Activated CD8-positive, alpha-beta memory T cell treated with anti-CD3 and anti-CD28 coated beads for 4 hours (primary cell): ENCODE measurements at places on chromosomes 6 and 20.

DNA sequence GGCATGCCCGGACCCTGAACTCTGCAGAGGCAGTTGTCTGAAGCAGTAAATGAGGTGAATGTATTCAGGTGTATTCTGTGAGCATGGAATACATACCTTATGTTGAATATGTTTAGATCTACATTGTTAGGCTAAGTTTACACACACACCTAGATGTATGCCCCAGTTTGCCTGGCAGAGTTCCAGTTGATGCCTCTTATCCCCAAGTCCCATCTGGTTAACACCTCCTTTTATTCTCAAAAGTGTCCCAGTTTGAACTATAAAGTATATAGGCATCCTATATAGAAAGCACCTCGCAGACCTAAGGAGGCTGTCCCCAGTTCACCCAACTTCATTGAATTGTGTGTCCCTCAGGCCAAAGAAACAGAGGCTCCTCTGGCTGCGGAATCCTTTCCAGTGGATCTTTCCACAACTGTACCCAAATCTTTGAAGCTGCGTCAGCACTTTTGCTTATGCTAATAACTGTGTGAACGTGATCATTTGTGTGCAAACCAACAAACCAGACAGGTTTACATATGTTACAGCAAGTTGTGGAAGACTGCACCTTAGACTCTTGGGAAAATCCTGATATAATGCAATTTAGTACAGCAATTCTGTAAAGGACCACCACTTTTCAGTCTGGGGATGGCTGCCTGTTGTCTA lies 4.8 kb upstream of the DHX35 start:
- DNase-seq = no peak

- DNase-seq = no peak
Observed at GRCh38 chr6:20169786-20170185, 42.5 kb downstream of the MBOAT1 start.

DNA sequence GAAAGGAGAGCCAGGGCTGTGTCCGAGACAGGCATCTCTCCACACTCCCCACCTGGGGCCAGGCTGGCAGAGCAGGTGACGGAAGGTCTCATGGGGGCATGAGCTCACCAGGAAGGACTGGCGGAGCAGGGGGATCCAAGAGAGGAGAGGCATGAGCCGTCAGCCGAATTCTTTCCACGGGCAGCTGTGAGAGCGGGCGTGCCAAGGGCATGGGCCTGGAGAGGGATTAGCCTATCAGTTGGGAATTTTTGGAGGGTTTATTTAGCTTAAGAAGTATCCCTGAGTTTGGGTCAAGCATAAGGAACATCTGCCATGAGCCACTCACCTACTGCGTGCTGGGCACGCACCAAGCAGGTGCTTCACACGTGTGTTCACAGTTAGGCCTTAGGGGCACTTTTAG lies 60.2 kb upstream of the ZNFX1 start:
- DNase-seq = no peak

DNA sequence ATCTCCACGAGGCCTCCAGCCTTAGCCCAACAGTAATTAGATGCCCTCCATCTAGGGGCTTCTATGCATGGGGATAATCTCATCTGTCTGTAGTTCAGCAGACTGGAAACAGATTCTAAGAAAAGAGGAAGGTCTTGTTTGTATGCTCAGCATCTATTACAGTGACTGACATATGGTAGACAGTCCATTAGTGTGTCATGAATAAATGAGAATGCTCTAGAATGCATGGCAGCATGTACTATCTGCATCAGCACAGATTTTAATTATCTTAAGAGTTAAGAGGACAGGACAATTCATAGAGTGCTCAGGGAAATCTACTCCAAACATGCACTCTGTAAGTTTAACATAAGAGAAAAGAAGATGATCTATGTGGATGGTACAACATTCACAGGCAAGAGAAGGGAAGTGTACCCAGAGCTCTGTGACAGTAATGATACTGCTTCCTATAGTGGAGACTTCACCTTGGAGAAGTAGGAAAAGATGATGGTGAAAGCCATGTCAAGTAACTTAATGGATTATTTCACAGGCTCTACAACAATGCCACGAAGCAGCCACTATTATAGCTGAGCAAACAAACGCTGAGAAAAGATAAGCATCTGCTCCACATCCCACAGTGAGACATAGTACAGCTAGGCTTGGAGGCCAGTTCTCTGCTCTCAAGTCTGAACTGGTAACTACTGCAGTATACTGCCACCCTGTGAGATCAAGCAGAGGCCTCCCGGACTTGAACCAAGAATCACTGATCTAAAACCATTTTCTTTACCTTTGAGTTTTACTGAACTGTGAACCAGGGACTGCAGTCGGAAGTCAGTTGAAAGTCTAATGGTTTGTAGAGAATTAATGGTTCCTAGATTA lies 309.2 kb upstream of the SPTLC3 start:
- DNase-seq = no peak

DNA sequence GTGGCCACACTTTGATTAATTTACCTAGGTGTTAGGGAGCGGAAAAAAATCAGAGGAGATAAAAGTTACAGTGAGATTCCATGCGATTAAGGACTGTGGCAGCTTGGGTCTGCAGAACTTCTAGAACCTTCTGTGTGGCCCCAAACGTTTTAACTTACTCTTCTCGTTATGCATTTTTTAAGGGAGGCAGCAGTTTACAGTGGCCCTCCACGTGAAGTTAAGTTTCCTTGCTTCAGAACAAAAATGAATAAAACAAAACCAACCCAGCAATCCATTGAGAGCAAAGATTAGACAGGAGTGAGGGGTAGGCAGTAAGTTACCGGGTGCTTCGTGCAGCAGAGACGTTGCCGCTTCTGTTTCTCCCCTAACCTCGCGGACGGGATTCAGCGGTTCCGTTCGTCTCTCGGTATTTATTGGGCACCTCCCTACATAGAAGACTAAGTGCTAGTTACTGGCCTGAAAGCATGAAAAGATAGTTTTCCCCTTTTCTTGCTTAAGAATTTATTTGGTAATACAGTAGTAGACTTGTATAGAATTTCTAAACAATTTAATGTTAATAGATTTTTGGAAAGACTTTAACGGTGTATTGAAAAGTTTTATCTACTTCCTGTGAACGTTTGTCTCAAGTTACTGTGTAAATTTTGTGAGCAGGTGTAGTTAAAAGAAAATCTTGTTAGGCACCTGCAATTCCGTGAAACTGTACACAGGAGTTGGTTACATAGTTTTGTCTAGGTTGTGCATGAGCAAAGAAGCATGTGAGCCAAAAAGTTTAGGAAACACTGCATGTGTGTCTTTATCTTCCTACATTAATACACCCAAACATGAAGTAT lies 1.1 kb downstream of the BAG2 start:
- no peak for DNase-seq

DNA sequence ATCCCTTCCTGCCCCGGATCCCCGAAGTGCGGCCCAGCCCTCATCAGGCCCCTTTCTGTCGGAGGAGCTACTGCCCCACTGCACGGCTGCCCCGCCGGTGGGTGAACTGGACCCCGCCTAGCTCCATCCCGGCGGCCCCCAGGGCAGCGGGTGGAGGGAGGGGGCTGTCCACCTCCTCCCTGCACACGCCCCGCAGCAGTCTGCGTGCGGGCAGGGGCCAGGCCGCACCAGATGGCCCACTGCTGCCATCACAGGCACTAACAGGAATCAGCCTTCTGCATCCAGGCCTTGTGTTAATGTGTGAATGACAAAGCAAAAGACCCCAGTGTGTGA lies 54.9 kb upstream of the UNC93A start:
- DNase-seq = no peak

- no peak for DNase-seq
Observed at GRCh38 chr6:52588710-52589091, 11.8 kb upstream of the TRAM2 start.

GRCh38 chr6:161630674-161631073 lies 356.8 kb upstream of the AGPAT4 start:
- DNase-seq = no peak

DNA sequence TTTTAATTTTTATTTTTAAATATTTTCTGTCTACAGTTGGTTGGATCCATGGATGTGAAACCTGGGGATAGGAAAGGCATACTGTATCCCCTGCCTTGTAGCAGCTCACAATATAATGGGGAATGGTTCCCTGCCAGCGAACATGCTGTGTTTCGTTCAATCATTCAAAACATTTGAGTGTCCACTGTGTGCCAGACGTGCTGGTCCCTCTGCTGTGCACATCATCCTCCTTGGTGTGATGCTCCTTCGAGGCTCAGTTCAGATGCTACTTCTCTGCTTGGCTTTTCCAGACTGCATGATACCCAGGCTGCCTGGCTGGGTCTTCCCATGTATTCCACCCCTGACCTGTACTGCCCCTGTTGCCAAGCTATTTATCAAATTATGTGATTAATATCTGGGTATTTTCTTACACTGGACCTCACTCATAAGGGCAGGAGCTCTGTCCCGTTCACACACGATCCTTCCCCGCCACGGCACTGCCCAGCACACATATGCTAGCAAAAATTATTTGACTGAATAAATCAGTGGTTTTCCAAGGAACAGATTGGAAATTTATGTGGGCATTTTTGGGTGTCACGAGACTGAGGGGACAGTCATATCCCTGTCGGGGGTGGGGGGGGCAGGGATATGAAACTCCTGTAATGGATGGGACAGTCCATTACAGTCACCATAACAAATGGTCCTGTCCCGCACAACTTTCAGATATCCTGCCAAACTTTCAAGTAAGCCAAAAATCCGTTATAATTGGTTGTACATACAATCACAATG lies 4.9 kb downstream of the SDCBP2 start:
- DNase-seq = no peak

DNA sequence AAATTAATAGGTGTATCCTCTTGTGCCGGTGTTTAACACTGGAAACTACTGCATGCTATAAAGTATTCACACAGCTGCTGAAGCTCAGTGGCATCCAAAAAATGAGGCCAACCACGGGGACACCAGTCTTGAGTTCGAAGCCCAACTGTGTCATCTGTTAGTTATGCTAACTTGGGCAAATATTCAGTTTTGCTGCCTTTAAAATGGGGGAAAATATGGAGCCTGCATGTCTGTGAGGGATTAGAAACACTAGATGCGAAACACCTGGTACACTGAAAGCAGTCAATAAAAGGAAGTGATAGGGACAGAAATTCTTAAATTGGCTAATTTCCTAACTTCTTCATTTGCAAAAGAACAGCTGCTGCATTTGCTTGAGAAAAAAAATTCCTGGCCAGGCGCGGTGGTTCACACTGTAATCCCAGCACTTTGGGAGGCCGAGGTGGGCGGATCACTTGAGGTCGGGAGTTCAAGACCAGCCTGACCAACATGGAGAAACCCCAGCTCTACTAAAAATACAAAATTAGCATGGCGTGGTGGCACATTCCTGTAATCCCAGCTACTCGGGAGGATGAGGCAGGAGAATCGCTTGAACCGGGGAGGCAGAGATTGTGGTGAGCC lies 36.6 kb upstream of the MLIP start:
- no peak for DNase-seq

GRCh38 chr20:1505871-1506270 lies 14.7 kb upstream of the SIRPB2 start:
- DNase-seq = no peak

DNA sequence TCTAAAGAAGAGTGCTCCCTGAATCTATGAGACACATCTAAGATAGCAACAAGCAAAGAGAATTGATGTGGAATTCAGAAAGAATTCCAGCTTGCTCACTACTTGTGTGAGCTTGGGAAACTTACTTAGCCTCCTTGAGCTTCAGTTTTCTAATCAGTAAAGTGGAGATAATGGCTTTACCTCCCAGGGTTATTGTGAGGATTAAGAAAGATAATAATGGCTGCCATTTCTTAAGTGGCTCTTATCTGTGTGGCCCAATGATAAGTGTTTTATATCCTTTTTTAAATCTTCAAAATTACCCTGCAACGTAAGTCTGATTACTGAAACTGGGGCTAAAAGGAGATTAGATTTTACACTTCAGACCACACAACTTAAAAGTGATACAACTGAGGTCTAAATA lies 418.5 kb downstream of the LMBRD1 start:
- no peak for DNase-seq

- no peak for DNase-seq
Observed at GRCh38 chr6:107274288-107274687, 159.0 kb upstream of the BEND3 start.

DNA sequence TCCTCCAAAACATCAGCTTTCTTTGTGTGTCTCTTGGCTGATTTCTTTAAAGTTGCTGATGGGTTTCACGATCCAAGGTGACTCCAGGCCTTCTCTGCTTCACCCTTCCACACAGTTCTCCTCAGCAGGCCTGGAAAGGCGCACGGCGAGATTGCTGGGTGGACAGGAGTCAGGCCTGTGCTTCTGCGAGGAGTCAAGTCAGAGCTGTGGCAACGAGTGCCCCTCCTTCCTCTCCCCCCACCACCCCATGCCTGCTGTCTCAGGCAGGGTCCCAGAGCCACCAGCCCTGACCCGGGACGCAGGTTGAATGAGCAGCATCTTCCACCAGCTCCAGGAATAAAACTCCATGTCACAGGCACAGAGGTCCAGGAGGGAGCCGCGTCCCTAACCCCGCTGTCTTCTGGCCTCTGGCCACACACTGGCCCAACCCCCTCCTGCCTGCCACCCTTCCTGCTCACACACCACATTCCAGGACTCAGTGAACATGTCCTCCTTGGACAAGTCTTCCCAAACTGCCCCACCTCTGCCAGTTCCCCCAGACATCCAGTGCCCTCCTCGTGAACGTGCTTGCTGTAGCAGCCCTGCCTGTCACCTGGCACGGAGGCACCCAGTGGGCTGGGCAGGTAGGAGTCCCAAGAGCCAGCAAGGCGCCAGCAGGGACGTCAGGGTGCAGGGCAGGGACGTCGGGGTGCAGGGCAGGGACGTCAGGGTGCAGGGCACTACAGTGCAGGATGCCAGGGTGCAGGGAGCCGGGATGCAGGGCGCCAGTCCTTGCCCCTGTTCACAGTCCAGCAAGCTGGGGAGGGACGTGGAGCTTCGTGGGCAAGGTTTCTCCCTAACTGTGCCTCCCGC lies 7.2 kb upstream of the NTSR1 start:
- no peak for DNase-seq

DNA sequence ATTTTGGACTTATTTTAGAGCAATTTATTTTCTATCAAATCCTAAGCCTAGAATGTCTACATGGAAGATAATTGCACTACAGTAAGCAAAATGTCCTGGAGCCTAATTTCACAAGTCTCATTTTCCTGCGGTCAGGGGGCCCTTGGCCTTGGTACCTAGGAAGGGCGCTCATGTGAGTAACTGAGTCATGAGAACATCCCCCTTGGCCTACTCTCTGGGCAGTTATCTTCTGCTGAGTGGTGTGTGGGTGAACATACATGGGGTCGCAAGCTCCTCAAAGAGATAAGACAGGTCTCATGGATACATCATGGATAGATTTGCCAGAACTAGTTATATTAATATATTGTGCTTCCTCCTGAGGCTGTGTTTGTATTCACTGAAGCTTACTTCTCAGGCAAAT lies 211.2 kb upstream of the MARCKS start:
- no peak for DNase-seq

GRCh38 chr6:150249261-150249660 lies 106.4 kb downstream of the PPP1R14C start:
- no peak for DNase-seq

DNA sequence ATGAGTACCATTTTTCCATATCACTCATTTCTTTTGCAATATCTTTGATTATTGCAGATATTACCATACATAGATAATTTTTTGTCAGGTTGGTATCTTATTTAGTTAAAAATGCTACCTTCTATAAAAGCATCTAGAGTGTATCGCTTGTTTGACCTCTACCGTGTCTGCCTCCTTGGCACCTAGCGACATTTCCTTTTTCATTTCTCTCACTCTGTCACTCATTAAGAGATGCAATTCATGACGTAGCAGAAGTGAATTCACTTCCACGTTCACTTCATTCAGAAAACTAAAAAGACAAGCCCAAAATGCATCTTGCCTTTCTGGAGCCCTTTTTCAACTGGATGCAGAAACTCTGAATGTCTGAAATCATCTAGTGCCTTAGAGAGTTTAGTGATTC lies 172.9 kb downstream of the MMS22L start:
- DNase-seq = no peak

GRCh38 chr6:135630789-135631376 lies 133.3 kb upstream of the AHI1 start:
- DNase-seq = no peak
